ENCODE measurements at places on chromosomes 4 and X.
A peak's percentile ranks its signal among the peaks of the same experiment; 100 is the strongest.

DNA sequence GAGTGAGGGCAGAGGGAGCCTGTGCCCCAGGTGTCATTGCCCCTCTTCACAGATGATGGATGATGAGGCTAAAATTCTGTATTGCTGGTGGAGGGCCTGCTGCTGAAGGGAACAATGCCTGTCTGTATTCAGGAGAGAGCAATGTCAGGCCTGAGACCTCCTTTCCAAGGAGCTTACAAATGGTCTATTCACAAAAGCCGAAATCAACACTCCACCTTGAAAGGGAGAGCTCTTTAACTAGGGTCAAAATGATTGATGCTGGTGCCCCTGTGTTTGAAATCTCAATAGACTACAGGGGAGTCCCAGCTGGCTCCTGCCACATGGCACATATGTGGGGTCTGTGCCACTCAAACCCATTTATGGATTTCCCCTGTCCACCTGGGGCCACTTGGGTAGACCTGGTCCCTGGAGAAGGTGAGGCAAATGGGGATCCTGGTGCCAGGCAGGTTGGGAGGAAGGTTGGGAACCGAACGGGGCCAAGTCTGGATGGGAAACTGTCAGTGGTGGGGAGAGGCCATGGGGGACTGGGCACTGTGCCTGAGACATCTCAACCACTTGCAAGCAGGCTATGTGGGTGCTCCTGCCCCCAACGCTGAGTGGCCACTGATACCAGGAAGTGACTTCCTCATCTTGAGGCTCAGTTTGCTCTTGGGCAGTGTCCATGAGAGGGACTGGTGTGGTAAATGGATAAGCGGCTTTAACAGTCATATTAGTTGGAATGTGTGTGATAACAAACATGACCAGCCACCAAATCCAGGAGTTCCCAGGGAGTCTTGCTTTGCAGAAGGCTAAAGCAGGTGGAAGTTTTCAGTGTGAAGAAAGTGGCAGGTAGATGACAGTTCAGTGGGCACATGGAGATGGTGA, 223.8 kb upstream of the PSAPL1 start:
- DNase-seq, result no peak

DNA sequence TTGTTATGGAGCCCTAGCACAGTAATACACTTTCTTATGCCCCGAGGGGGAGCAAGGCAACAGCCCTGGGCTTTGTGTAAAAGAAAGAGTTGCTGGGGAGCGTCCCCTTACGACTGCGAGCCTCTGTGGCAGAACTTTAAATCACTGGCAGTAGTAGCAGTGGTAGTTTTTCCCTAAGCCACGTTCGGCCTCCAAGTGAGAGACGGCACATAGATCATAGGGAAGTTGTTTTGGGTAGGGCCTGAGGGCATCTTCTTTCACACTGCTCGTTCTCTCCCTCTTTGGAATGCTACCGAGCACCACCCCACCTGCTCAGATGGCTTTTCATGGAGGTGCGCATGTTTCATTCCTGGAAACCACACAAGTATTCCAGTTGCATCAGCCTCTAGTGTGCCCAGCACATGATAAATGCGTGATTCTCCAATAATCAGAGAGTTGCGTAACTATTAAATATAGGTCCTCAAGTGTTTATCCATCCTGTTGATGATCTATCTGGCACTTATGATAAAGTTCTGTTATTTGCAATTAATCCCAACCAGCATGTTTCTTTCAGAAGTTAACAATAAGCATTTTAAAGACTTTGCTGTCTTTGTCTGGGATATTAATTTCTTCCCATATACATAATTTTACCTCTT, 7.0 kb upstream of the SYNPO2 start:
- DNase-seq, result no peak

- DNase-seq, result peak; percentile 54
Observed at GRCh38 chrX:54921427-54922021, 900 bp downstream of the TRO start.

DNA sequence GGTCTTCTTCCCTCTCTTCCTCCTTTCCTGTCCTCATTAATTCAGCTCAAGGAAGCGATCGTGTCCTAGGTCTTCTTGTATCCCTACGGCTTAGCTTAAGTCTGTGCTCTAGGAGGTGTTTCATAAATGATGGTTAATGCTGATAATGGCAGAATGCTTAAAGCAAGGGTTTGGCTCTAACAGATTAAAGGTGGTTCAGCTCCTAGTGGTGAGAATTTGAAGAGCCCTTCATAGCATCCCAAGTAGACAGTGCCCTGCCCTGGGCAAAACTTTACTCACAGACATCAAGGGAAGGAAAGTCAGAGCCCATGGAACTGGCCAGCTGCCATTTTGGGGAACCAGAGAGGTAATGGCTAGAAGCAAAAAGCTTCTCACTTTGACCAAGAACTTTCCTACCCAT, 47.0 kb upstream of the PGRMC1 start:
- DNase-seq, result no peak

DNA sequence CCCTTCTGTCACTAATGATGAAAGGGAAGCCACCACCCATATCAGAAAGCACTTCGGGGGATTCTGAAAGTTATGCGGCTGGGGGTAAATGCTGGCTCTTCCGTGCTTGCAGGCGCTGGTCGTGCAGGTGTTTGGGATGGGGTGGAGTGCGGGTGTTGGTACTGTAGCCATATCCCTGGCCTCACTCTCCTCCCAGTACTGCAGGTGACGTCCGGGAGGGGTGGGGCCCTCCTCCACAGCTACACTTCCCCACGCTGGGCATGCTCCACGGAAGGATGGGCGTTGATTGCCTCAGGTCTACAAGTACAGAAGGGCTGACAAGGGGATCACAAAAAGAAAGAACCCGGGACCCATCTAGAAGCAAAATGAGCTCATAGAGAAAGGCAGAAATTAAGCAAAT, 48.6 kb upstream of the CLDN24 start:
- DNase-seq, result no peak

DNA sequence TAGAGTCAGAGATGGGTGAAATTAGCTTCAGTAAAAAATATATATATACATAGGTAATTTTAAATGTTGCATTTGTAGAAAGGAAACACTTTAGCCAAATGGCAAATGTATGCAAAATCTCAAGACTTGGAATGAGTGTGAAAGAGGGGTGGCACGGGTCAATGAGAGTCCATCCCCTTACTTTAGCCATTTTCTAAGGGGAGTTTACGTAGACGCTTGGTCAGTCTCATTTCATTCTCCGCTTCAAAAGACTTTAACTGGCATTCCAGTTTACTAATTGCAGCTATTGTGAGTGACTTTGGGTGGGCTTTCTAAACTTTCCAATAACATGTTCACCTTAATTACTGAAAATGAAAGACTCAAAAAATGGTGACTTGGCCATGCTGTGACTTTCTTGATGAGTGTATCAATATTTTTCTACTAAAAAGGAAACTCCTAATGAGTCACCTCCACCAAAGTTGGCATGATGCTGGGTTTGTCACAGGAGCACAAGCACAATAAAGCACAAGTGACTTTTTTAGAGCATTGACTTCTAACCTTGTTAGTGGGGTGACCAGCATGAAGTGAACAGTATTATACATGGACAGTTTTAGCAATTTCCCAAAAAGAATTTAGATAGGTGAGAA, 356.0 kb upstream of the RASGEF1B start:
- DNase-seq, result peak; percentile 14

DNA sequence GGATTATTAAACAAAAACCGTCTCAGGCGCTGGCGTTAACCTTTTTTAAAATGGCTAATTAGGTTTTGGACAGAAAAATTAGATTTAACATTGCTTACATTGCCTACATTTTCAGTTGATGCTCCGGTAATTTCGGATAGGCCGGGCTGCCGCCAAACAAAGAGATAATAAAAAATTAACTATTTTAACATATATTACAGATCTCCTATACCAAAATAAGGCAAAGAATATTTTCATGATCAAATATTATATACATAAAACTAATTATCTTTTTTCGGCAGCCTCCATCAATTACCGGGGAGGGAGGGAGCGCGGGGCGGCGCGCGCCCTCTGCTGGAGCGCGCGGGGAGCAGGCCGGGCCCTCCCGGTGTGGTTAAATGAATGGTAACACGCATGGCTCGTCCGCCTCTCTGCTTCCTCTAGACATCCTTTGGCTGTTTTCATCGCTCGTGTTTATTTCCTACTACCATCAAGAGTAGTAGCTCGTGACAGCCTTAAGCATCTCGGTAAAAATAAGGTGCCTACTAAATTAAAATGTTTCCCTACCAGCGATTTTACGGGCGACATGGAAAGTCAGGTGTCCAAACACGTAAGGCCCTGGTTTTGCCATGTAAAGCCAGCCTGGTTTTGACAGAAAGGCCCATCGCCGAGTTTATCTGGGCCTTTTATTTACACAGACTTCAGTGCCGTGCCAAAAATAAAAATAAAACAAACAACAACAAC, 52.4 kb upstream of the TMEM33 start:
- peak; percentile 64 for DNase-seq

DNA sequence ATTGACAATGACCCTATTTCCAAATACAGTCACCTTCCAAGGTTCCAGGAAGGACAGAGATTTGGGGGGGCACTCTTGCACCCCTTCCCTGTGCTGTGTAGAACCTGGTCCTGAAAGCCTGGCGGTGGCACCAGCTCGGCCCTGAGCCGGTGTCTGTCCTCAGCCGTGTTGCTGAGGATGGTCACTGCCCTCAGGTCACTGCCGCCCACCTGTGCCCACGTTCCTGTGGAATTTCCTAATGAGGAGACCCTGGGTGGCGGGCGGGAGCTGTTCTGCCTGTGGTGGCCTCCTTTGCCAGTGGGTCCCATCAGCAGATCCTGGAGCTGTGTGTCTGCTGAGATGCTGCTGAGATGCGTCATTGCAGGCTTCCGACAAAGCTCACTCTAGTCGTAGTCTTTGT, 32.9 kb downstream of the NELFA start:
- no peak for DNase-seq

DNA sequence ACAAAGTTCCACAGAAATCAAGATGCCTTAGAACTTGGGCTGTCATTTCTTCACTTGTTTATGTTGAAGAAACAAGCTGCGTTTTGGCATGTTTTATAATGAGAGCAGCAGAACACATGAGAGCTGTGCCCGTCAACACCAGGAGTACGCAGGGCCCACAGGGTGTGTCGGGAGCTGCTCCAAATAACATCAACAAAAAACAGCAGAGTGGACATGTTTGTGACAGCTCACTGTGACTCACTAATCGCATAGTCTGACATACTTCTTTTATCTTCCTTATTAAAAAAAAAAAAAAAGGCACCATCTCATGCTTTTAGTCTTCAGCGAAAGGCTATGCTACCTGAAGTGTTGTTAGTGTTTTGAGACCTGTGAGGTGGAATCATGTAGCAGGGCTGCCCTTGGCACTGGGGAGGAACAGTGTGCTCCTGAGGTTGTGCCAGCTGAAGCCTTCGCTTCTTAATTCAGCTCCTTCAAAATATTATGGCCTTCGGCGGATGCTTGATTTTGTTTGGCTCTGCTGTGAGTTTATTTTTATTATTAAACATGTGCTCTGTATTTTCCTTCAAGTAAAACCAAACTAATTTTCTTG, 32.8 kb downstream of the FHDC1 start:
- no peak for DNase-seq

DNA sequence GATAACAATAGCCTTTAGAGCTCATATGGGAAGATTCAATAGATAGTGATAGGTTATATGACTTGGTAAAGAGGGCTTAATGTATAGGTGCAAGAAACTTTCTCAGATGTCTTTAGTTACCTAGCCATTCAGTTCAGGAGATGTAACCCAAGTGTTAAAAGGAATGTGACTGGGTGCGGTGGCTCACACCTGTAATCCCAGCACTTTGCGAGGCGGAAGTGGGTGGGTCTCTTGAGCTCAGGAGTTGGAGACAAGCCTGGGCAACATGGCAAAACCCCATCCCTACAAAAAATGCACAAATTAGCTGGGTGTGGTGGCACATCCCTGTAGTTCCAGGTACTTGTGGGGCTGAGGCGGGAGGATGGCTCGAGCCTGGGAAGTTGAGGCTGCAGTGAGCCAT, 7.9 kb downstream of the TET2 start:
- DNase-seq, result no peak

- DNase-seq, result no peak
Observed at GRCh38 chrX:74804574-74804973, 120.7 kb downstream of the NEXMIF start.

GRCh38 chrX:86066998-86067397, 19.6 kb upstream of the CHM start:
- no peak for DNase-seq

- no peak for DNase-seq
Observed at GRCh38 chrX:25872786-25873185, 265.4 kb upstream of the MAGEB18 start.

DNA sequence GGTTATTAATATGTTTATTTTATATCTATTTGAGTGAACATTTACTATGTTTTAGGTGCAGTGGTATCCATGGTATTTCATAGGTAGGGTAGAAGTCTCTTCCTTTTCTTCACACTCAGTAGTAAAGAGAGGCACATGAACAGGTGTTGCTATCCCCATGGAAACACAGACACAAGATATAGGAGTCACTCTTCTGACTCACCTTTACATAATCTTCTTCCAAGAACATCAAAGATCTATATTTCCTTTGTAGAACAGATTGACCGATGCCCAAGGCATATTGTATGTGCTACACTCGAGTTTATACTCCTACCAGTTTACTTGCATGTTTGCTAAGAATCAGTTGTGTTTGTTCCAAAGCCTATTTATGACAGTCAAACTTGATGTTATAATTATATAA, 1997.4 kb downstream of the C4orf33 start:
- no peak for DNase-seq

- DNase-seq, result no peak
Observed at GRCh38 chr4:40317916-40318658, 17.0 kb upstream of the CHRNA9 start.

GRCh38 chr4:5965225-5965624, 53.0 kb downstream of the C4orf50 start:
- DNase-seq, result no peak

- DNase-seq, result no peak
Observed at GRCh38 chr4:19924761-19925160, 326.9 kb upstream of the SLIT2 start.

DNA sequence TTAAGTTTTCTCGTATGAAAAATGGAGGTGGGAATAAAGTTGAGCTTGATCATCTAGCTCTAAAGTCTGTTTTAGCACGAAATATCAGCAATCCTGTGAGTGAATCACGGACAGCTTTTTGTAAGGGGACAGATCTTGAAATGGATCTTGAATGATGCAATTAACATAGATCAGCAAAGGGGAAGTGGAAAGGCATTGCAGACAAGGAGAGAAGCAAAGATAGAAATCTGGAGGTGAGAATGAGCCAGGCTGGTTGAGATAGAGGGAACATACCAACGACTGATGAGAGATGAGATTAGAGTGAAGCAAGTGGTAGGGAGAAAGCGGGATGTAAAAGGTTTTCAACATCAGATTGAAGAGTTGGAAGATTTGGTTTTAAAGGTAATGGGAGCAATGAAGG, 4.6 kb upstream of the DGKK start:
- no peak for DNase-seq

- no peak for DNase-seq
Observed at GRCh38 chr4:157023941-157024340, 52.0 kb upstream of the GLRB start.

DNA sequence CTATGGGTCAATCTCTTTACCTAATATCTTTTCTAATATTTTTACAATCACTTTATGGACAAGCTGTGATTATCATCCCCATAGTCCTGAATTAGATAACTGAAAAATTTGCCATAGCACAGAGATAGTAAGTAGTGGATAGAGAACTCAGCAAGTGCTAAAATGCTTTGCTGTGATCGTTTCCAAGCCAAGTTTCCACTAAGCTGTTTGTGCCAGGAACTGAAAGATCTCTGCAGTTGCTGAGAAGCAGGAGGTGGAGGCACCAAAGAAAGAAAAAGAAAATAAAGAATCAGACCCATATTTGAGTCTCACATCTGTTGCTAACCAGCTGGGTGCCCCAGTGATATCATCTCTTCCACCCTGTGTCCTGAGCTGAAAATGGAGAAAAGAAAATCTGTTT, 605.6 kb upstream of the BOD1L1 start:
- DNase-seq, result no peak
